ELF-1 (cell line): ENCODE measurements at places on chromosomes 6 and 20.

GRCh38 chr6:149032599-149033405 lies 284.7 kb upstream of the TAB2 start:
- no peak for DNase-seq

DNA sequence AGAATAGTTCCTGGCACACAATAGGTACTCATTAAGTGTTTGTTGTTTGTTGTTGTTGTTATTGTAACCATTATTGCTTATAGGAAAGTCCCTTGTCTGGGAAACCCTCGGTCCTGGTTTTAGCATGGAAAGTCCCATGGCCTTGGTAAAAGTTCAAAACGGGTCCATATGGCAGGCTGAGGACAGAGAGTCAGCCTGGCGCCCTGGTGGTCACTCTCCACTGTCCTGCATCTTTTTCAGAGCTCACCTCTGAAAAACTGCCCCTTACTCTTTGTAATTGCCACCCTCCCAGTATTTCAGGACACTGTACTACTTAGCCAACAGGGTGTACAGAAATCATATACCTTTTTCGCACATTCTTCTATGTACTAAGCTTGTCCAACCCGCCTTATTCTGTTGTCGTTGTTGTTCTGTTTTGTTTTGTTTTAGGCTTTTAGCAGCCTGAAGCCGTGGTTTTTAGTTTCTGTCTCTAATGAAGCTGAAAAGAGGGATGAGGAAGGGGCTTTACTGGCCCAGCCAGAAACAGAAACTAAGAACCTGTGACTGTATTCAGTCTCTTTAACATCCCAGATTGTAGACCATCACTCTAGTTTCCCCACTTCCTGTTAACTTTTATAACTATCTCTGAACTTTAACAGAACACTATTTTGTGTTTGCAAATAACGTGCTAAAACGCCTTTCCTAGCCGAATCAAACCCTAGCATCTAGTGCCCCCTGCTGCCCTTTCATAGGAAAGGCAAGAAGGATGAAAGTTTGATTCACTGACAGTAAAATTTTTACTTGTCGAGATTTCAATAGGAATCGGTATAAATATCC lies 7.6 kb upstream of the TMEM14A start:
- DNase-seq: peak; percentile 47

- no peak for DNase-seq
These were observed 207.5 kb downstream of the PTPRT start for GRCh38 chr20:42982218-42982617.

DNA sequence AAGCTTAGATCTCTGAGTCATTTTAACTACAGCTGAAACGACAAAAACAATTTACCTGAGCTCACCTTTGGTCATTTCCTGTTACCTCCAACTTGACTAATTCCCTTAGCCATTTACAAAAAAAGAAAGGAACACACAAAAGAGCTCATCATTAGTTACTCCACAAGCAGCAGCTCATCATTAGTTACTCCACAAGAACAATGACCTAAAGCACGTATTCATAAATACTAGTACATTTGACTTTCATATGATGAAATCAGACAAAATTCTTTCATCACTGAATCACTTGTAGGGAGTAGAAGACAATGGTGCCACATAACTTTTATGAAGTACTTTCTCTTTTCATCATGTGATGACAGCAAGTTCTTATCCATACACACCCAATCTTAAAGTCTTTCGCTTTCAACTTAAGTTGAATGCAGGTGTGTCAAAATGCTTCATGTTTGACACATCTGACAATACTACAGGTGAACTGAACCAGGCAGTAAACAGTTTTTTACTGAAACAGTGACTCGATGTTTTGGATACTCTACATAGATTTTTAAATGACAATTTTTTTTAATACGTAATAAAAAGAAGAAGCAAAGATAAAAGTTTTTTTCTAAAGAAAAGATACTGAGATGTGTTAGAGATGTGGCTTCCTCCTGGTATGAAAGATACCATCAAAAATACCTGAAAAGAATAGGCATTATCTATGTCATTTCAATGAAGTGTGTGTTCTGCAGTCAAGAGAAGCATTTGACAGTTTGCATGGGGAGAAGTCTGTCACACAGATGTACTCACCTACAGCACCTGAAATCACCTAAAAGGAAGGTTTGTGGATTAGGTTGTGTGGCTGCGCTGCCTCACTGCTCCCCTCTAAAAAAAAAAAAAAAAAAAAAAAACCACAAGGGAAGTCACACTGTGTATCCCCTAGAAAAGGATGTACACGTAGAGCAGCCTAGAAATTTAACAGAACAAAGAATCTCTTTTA lies 109.1 kb downstream of the PRDM1 start:
- no peak for DNase-seq

DNA sequence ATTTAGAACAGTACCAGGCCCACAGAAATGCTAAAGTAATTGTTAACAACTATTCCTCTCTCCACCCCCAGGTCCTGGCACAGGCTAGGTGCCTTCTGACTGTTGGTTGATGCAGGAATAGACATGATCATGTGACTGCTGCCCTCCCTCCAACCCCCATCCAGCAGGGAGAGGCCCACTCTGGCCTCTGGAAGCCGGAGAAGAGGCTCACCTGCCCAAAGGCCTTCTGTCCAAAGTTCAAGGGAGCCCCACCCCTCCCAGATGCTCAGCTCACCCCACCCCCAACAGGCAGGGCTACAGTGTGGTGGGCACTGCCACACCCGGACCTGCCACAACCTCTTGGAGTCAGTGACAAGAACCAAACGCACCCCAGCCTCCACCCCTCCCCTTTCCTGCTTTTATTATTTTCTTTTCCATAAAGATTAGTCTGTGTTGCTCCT lies 26.9 kb upstream of the FOXP4 start:
- no peak for DNase-seq

DNA sequence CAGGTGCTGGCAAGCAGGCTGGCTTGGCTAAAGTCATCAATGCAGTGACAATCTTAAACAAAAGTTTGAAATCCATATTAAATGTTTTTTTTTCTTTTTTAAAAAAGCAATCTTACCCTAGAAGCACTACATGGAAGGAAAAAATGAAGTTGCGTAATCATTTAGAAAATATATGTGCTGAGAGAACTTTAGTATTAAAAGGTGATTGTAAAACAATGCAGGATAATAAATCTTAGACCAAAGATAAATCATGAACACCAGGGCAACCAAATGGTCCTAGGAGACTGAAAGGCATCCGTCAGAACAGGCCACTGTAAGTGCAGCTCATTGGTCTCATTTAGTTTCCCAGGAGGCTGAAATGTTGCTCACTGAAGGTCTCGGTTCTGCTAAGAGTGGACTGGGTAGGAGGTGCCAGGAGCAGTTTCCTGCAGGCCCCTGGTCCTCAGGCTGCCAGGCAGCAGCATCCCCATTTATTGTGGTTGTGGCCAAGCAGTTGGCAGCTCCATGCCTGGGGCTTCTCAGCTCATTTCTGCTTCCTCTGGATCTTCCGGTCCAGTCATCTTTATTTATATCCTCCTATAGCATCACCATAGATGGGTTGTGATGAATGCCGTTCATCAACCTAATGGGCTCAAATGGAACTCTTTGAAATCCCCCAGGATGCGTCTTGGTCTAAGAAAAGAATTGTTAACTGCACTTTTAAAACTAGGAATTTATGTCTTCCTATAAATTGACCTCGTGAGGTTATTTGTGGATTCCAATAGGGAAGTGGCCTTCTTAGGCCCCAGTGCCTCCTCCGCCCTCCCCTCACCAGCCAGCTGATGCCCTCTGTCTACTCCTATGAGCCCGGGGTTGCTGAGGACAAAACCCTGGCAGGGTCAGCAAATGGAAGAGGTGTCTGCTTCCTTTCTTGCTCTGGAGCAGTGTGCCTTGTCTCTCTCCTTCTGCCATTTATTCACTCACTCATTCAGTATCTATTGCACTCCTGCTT lies 269.0 kb downstream of the UST start:
- DNase-seq: no peak

GRCh38 chr6:107353773-107354382 lies 105.5 kb downstream of the PDSS2 start:
- DNase-seq: no peak

- no peak for DNase-seq
These were observed 73.6 kb downstream of the NDUFAF5 start for GRCh38 chr20:13858439-13858838.

DNA sequence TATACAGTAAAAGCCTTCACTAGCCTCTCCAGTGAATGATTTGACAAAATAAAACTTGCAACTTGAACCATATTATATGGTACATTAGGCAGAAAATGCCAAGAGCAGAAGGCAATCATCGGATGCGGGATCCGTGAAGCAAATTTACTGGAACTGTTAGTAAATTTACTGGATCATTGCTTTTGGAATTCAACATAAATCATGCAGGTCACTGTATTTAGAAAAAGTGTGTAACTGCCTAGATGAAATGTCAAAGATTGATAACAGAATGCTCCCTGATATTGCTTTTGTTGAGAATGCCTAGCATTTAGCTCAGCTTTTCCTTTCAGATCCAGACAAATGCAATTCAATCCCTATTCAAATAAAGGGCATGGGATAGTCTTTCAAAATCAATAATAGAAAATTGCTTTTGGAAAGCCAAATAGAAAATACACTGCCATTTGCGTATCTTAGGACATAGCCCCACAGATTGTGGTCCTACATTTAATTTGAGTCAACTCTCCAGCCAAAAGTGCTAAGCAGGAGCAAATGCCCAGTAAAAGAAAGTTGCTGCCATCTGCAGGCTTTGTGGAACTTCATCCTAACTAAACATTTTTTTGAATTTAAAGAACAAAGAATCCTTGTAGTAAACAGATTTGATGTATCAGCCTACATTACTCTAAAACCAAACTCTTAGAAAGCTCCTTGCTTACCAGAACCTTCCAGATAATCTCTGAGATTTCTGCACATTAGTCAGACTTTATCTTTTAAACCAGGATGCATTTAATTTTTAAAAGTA lies 109.5 kb upstream of the HSF2 start:
- DNase-seq: peak; percentile 5

GRCh38 chr6:163806755-163807499 lies 392.4 kb downstream of the QKI start:
- DNase-seq: peak; percentile 39

DNA sequence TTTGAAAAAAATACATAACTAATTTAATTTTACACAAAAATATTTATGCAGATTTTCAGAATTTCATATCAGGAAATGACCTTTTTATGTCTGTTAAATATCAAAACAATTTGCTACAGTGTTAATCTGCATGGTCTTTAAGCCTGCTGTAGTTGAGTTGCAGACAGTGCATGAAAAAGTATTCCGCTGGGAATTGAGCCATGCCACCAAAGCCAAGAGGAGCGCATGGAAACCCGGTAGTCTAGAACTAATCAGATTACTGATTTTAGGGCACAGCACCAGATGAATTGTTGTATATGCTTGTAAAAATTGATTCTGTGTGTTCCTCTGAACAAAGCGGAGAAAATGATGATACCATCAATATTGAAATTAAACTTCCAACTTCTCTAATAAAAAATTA lies 34.3 kb upstream of the LAMP5 start:
- no peak for DNase-seq
